AG08396 (cell line): ENCODE measurements at places on chromosomes 7 and 10.

GRCh38 chr7:1546274-1546908 is 9.6 kb downstream of the TMEM184A start:
- no peak for DNase-seq

DNA sequence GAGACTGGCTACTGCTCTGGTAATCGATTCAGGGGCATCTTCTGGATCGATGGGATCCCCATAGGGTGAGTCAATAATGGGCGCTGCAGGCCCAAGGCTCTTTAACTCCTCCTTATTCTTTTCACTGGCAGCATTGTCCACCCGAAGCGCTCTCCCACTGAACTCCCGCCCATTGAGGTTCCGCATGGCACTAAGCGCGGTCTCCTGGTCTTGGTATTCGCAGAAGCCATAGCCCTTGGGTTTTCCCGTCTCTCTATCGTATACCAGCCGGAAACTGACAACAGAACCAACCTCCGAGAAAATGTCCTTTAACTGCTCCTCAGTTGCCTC is 285 bp downstream of the CSTF2T start:
- peak; percentile 22 for DNase-seq

- no peak for DNase-seq
Observed at GRCh38 chr7:140219672-140220524, 43.1 kb upstream of the KDM7A start.

GRCh38 chr10:59887972-59888640 is 18.2 kb downstream of the CCDC6 start:
- no peak for DNase-seq

DNA sequence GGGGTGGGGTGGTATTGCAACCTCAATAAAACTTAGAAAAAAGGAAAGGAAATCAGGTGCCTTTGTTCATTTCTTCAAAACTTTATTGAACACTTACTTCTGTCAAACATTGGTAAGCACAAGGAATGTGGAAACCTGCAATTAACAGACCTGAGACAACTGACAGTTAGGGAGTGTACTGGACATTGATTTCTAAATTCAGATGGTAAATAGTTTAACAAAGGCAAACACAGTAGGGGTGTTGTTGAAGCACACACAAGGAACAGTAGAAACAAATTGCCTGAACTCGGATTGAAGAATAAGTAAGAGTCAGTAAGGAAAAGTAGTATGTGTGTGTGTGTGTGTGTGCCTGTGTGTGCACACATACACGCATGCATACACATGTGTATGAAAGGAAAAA is 108.6 kb downstream of the CSTF2T start:
- DNase-seq: no peak

DNA sequence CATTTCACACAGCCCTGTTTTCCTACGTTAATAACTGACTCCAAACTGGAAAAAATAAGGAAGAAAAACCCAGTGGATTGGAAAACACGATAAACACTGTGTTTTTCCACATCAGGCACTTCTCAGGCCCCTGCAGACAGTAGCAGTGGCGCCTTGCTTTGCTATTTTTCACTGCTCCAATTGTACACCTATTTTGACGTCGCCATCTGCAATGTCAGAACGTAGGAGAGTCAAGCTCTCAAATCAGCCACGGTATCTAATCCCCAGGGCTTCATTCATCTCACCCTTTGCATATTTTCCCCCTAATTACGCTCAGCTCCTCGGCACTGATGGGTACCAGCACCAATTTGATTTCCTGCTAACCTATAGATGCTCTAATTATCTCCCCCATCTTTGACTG is 338.1 kb upstream of the GALNT17 start:
- DNase-seq: no peak

- no peak for DNase-seq
Observed at GRCh38 chr10:112201334-112201733, 17.8 kb upstream of the GPAM start.

DNA sequence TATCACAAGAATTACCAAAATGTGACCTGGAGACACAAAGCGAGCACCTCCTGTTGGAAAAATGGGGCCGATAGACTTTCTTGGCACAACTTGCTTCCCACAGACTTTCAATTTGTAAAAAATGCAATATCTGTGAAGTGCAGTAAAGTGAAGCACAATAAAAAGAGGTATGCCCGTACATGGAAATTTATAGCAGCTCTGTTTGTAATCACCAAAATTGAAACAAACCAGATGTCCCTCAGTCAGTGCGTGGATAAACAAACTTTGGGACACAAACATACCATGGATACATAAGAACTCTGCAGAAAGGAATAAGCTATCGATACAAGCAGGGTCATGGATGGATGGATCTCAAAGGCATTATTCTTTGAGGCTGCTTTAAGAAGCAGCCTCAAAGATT is 33.6 kb downstream of the ARID5B start:
- DNase-seq: no peak

- DNase-seq: no peak
Observed at GRCh38 chr10:30774261-30774660, 144.7 kb upstream of the LYZL2 start.

DNA sequence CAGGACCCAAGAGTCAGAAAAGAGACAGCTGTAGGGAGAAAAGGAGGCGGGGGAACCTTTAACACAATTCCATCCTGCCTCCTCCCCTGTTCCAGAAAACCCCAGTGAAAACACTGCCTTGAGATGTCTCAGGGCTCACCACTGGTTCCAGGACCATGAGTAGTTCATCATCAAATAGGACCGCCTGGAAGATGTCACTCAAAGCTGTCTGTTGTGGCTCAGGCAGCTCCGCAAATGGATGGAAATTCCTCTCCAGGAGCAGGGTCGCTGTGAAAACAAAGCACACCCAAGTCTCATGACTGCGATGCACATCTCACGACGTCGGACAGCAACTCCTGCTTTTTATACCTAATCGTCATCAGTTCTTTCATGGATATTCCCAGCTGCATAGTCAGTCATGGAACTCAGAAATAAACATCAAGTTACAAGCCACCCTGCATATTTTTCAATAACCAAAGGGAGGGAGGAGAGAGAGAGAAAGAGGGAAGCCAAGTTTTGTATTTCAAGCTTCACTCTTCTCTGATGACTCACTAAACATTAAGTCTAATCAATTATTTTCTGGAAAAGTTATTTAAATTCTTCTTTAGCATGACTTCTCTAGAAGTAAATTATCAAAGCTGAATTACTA is 49.2 kb downstream of the GSDME start:
- DNase-seq: peak; percentile 53

GRCh38 chr10:84743483-84743882 is 415.1 kb downstream of the CCSER2 start:
- no peak for DNase-seq

- DNase-seq: peak; percentile 41
Observed at GRCh38 chr7:23680414-23681405, 711 bp downstream of the FAM221A start.

DNA sequence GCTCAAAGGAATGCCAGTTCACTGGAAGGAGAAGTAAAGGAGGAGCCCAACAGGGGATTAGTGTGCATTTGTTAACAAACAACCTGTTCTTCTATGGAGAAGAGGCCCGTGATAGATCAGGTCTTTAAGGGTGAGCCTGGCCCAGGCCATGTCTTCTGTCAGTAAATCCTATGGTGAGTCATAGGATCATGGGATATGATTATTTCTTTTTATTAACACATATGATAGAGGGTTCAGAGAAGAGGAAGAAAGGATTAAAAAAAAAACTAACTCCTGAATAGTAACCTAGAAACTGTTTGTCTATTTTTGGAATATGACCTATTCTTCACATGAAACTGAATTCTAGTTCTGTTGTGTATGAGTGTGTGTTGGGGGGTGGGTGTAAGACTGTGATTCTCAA is 70.4 kb downstream of the GPR158 start:
- DNase-seq: no peak

- no peak for DNase-seq
Observed at GRCh38 chr7:46233585-46234329, 312.7 kb upstream of the IGFBP3 start.

DNA sequence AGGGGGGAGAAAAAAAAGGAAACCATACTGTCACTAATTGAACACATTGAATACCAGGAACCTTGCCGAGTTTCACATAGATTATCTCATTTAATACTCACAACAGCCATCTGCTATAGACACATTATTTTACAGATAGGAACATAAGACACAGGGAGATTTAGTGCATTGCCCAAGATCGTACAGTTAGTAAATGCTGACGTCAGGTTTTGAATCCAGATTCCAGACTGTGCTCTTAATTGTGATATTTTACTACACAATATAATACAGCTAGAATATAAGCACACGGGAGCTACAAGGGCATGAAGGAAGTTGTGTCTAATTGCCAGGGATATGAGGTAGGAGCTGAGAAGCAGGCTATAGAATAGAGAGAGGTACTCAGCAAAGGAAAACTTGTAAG is 93.9 kb upstream of the MINDY3 start:
- no peak for DNase-seq

- DNase-seq: no peak
Observed at GRCh38 chr10:22672319-22673090, 41.9 kb downstream of the PIP4K2A start.

- DNase-seq: no peak
Observed at GRCh38 chr10:102131286-102132170, 1.3 kb upstream of the PPRC1 start.

GRCh38 chr10:92897916-92898315 is 49.6 kb downstream of the EXOC6 start:
- DNase-seq: no peak

- DNase-seq: no peak
Observed at GRCh38 chr7:9890092-9890491, 1083.6 kb upstream of the PHF14 start.

GRCh38 chr10:109343293-109343692 is 580.0 kb downstream of the XPNPEP1 start:
- DNase-seq: no peak

GRCh38 chr10:123669886-123670285 is 3.7 kb downstream of the GPR26 start:
- no peak for DNase-seq

DNA sequence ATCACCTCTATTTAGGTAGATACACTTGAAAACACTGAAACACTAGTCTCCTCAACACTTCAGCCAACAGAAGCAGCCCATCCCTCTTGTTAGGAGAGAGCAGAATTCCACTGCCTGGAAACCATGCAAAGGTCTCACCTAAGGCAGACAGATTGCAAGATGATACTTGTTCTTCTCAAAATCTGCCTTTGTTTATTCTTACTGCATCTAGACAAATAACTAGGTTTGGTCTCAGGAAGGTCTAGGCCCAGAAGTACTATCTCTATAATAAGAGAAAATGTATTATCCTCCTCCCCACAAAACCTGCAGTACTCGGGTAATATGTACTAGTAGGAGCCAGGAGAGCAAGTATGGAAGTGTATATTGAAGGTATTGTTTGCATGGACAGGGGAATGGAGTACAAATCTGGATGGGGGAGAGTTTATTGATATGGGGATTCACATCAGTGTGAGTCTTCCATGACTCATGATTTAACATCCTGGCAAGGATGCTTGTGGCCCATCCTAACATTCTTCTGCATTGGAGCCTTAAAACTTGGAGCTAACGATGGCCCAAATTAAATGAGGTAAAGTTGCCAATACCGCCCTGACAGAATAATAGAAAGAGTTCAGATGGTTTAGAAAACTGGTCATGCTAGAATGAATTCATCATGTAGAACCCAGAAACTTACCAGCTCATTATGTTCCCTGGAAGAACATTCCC is 109.2 kb downstream of the EPC1 start:
- DNase-seq: peak; percentile 73

- DNase-seq: no peak
Observed at GRCh38 chr7:117044664-117045063, 91.4 kb downstream of the ST7 start.

DNA sequence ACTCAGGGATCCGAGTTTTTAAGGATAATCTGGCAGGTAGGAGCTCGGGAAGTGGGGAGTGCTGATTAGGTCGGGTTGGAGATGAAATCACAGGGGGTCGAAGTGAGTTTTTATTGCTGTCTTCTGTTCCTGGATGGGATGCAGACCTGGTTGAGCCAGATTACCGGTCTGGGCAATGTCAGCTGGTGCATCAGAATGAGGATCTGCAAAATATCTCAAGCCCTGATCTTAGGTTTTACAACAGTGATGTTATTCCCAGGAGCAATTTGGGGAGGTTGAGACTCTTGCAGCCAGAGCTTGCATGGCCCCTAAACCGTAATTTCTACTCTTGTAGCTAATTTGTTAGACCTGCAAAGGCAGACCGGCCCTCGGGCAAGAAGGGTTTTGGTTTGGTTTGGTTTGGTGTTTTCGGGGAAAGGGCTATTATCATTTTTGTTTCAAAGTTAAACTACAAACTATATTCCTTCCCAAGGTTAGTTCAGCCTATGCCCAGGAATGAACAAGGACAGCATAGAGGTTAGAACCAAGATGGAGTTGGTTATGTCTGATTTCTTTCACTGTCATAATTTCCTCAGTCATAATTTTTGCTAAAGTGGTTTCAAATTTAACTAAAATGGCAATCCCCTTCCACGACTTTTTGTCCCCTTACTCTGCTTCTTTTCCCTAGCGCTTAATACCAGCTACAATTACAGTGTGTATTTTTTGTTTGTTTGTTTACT is 20.6 kb upstream of the PIK3CG start:
- no peak for DNase-seq

DNA sequence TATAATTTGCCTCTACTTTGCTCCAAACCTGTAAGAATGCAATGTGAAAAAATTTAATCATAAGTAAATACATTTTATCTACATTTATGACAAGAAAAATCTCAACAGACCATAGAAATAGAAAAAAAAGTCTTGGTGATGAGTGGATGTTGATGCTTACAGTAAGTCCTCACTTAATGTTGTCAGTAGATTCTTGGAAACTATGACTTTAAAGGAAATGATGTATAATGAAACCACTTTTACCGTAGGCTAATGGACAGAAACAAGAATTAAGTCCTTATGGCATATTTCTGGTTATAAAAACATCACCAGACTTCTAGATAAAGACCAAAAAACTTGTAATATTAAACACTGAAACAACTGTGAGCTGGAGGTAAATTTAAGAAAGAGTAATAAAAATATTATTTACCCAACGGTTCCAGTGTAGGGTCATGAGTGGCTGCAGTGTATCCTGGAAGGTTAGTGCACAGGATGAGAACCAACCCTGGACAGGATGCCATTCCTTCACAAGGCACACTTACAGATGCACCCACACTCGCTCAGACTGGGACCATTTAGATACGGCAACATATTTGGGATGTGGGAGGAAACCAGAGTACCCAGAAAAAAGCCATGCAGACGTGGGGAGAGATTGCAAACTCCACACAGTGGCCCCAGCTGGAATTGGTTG is 76.3 kb downstream of the GLCCI1 start:
- no peak for DNase-seq

GRCh38 chr10:97323501-97323900 is 4.4 kb downstream of the FRAT1 start:
- DNase-seq: no peak

DNA sequence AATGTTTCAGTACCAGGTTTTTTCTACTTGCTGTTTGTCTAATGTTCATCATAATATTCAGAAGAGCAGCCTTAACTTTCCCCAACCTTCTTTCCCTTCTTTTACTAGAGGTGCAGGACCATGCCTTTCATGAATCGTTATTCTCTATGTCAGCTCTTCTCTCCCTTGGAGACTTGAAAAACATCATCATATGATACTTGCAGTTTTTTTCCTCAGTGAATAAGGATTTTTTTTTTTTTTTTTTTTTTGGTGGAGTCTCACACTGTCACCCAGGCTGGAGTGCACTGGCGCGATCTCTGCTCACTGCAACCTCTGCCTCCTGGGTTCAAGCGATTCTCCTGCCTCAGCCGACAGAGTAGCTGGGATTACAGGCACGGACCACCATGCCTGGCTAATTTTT is 30.1 kb downstream of the SMNDC1 start:
- no peak for DNase-seq

- no peak for DNase-seq
Observed at GRCh38 chr7:148903504-148903903, 19.4 kb upstream of the EZH2 start.
